ENCODE measurements at places on chromosomes 16 and 17.

GRCh38 chr16:11212798-11213196 is 43.2 kb downstream of the SOCS1 start:
- DNase-seq = no peak

GRCh38 chr16:75062976-75063346 is 53.6 kb downstream of the LDHD start:
- no peak for DNase-seq

DNA sequence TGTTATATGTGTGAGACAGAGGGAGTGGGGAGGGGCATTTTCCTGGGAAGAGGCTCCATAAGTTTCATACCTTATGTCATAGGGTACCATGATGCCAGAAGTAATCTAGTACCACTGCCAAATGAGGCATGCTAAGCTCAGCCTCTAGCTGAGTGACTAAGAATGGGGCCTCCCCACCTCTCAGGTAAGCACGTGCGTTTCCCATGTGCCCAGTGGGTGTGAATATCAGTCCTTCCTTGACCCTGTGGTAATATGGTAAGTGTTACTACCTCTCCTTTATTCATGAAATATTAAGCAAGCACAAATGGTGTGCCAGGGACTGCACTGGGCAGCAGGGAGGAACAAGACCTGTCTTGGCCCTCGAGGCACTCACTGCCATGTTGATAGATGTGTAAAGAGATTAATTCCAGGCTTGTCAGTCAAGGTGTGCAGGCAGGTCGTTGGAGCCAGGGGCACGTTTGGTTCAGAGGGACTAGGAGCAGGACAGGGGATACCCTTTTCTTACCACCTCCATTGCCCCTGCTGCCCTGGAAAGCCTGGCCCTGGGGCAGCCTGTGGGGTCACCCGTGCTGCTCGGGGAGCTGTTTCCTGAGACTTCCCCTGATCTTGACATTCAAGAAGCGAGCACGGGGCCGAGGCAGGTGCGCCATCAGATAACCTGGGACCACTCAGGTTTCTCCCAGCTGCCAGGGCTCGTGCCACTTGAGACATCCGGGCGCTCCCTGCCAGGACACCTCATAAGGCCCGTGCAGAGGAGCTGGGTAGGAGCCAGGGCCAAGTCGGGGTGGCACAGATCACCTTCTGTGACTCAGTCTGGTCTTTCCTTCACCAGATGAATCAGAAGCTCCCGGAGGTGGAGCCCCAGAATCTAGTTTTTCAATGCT is 8.8 kb downstream of the RSAD1 start:
- DNase-seq = no peak

DNA sequence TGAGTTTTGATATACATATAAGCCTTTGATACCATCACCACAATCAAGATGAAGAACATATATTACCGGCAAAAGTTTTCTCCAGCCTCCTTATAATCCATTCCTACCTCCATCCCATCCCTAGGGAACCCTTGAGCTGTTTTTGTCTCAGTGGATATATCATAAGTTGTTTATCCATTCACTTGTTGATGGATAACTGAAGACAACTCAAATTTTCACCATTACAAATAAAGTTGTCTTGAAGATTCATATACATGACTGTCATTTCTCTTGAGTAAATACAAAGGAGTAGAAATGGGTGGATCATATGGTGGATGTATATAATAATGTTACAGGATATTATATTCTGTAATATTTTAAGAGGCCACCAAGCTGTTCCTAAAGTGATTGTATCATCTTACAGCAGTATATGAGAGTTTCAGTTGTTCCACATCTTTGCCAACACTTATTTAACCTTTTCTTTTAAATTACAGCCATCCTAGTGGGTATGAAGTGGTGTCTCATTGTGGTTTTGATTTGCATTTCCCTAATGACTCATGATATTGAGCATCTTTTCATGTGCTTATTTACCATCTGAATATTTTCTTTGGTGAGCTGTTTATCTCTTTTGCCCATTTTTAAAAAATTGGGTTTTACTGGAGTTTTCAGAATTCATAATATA is 17.4 kb downstream of the NF1 start:
- DNase-seq = no peak

DNA sequence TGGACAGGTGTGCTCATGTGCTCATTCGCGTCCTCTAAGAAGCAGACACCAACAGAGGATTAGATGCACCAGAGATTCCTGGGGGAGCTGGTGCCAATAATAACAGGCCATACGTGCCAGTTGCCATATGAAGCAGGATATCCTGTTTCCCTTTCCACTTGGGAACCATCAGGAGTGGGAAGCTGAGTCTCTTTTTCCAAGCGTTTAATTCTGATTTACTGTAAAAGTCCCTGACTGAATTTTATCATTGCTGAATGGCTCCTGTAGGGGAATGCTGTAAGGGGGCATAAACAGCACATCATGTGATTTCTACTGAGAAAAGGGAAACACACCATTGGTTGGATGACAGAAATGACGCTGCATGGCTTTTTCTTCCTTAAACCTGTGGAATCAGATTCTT is 113.3 kb downstream of the IRF8 start:
- no peak for DNase-seq

- DNase-seq = no peak
Observed at GRCh38 chr17:82898976-82899514, 59.2 kb upstream of the ZNF750 start.

- DNase-seq = no peak
Observed at GRCh38 chr16:81627024-81627423, 152.1 kb upstream of the PLCG2 start.

DNA sequence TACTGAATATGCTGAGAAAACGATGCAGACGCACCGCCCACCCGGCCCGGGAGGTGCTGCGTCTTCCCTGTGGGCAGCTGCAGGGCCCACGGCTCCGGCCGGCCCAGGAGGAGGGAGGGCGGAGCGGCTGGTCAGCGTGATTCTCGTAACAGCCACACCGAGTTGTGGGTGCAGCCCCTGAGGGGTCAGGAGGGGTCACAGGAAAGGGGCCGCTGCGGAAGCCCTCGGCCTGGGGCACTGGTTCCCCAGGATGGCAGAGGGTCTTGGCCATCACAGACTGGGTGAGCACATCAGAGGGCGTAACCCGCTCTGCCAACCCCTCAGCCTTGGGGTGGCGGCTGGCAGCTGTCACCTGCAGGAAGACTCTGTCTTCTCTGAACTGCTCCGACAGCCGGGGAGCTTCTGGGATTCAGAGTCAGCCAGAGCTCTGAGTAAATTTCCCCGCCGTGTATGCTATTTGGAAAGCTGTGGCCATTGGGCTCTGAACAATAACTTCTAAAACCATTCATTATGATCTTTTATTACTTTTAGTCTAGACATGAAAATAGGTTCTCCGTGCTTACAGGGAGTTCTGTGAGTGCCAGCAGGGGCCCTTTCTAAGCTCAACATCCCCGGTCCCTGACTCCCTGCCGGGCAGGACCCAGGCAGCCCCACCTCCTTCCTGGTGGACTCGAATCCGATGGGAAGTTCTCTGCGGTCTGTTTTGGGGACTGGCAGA is 87.4 kb upstream of the CHMP6 start:
- DNase-seq = no peak

DNA sequence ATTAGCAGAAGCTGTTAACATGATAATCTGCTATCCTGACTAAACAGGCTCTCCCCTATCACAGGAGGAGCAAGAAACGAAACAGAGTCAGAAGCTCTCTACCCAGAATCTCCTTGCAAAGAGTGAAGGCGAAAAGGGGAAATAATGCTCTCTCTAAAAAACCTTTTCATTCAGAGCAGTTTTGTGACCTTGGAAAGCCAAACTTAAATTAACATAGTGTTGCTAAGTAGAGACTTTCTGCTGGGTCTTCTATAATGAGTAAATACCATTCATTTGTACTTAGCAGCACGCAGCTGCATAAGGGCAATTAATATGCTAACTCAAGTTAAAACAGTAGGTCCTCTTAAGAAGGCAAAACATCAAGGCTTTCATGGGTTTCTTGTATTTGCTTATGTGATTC is 101.7 kb upstream of the GPR139 start:
- no peak for DNase-seq
